ENCODE measurements at places on chromosomes 3 and 15.

DNA sequence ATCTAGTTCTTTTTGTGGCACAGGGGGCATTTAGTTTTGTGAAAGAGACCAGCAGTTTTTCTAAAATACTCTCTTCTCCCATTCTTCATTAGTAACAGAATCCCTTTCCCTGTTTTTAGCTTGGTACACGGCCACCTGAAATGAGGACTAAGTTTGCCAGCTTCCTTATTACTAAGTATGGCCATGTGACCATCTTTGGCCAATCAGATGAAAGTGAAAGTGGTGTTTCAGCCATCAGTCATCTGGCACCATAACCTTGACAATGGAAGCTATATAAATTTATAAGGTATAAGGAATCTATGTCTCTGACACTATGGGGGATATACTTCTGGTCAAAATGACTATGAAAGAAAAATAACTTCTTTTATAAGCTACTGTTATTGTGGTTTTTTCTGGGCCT, 570.4 kb downstream of the AGBL1 start:
- no peak for DNase-seq

DNA sequence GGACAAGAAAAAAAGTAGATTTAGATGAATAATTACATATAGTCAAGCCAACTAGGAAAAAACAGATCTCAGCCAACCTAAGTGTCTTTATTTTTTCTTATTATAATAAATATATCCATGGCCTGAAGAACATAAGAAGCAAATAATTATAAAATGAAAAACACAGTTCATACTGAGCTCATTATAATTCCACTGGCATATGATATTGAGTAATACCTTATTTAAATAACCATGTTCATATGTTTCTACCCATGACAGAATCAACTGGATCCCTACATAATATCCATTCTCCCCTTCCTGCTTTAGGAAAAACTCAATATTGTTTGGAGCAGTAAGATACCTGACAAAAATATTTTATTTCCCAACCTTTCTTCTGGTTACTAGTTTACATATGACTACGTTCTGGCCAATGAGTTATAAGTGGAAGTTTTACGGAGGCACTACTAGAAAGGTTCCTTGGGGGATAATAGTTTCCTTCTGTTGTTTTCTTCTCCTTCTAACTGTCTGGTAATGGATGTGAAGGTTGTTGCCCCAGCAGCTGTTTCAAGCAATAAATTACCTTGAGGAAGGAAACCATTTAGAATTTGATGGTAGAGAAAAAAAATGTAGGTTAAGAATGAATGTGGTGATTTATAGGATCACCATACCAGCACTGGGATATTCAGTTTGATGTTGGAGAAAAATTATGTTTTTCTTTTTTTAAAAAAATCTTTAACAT, 184.1 kb upstream of the MBNL1 start:
- no peak for DNase-seq

- DNase-seq: no peak
Observed at GRCh38 chr3:188390343-188390718, 236.4 kb downstream of the LPP start.

- no peak for DNase-seq
Observed at GRCh38 chr3:16289144-16289889, 24.3 kb downstream of the OXNAD1 start.

GRCh38 chr15:52796228-52796521, 6.0 kb upstream of the ONECUT1 start:
- DNase-seq: no peak

GRCh38 chr3:82355228-82355627, 593.8 kb upstream of the GBE1 start:
- no peak for DNase-seq

DNA sequence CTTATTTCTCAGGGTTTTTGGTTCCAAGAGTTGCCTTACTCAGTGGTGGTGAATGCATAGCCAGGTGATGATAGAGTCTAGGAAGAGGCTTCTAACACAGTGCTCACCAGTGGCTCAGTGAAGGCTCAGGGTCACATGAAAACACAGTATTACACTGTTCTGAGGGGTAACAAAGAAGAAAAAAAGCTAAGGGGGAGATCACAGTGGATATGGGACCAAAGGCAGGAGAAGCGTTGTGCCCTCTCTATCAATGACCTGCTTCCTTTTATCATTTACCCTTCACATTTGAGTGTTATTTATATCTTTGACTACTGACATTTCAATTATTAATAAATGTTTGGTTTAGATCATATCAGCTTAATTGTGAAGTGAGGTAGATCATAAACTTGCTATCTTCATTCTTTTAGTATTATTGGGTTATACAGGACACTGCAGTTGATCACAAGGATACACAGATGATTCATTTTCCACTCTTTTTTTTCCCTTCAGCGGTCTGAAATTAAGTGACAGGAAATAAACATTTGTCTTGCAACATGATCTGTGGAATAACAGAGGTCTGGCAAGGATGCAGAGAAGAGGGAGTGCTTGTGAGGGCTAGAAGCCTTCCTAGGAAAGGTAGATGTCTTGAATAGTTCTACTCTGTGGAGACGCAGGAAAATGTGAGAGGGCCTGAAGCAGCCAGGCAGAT, 171.7 kb downstream of the C3orf38 start:
- DNase-seq: no peak

GRCh38 chr3:64530434-64531049, 157.3 kb downstream of the ADAMTS9 start:
- no peak for DNase-seq

DNA sequence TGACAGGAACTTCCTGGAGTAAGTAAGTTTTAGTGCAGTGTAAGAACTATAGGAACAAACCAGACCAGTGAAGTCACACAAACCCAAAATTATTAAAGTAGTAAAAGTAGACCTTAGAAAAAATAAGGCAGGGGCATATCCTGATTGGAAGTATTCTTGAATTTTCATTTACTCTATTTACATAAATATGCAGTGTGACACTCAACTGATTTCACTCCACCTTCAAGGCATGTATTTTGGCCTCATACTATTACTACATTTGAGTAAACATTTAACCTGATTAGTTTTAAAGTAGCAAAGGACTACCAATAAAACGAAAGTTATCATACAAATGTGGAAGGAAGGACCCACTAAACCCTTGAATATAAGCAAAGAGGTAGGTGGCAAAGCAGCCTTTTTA, 22.8 kb downstream of the TRNT1 start:
- DNase-seq: no peak

- no peak for DNase-seq
Observed at GRCh38 chr3:188417766-188418165, 263.8 kb downstream of the LPP start.

GRCh38 chr15:68656438-68656739, 77.6 kb downstream of the CORO2B start:
- no peak for DNase-seq

- DNase-seq: no peak
Observed at GRCh38 chr15:68450192-68450591, 18.2 kb upstream of the ITGA11 start.

DNA sequence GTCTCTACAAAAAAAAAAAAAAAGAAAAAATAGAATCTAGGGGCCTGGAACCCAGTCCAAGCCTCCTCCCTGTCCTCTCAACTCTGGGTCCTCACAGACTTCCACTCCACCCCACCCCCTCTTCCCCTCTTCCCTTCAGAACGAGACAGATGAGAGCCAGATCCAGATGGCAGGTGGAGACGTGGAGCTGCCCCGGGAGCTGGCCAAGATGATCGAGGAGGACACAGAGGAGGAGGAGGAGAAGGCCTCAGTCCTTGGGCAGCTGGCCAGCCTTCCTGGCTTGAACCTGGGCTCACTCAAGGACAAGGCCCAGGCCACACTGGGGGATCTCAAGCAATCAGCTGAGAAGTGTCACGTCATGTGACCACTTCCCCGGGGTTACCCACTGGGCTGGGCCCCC, 3.6 kb downstream of the CPLX3 start:
- no peak for DNase-seq

GRCh38 chr3:100106531-100107141, 7.7 kb downstream of the FILIP1L start:
- no peak for DNase-seq

GRCh38 chr3:17558565-17558964, 183.9 kb downstream of the TBC1D5 start:
- DNase-seq: no peak

GRCh38 chr15:62365795-62366442, 200.8 kb upstream of the C2CD4B start:
- DNase-seq: no peak

GRCh38 chr15:63482874-63483323, 21.5 kb upstream of the USP3 start:
- no peak for DNase-seq

Data from T-cell (primary cell).